ENCODE measurements at places on chromosomes 4 and X.

GRCh38 chr4:8601086-8601485 lies 8.5 kb downstream of the CPZ start:
- DNase-seq, result no peak

- no peak for DNase-seq
These were observed 46.3 kb downstream of the TEX13B start for GRCh38 chrX:107935664-107936433.

DNA sequence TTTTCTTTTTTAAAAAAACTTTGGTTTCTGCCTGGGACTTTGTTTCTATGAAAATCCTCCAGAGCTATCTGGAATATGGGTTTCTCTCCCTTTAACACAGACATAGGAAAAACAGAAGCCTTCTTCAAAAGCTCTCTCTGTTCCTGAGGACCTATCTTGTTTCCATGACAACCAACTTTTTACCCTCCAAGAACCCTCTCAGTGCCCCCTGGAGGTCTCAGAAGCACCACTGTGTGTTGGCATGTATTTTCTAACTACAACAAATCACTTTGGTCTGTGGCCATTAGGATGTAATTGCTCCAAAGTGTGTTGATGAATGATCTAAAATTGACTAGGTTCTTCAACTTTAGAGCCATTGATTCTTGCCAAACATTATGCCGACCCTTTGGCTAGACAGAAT lies 1331.6 kb downstream of the ADGRL3 start:
- DNase-seq, result no peak

DNA sequence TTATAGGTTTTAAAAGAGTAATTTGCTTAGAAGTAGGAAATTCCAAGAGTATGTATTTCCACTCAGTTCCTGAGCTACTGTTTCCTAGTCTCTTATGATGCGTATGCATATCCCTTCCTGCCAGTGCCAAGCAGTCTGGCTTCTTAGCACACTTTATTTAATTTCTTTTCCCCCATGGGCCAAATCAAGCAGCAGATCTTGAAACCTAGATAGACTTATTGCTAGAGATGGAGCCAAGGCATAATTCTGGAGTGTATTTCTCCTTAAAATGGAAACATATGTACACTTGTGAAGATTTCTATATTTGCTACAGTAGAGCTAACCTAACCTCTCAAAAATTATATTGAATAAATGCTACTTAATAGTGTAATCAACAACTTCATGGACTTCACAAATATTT lies 2337.6 kb downstream of the PCDH7 start:
- no peak for DNase-seq

GRCh38 chr4:38728631-38729141 lies 54.1 kb downstream of the TLR10 start:
- no peak for DNase-seq

DNA sequence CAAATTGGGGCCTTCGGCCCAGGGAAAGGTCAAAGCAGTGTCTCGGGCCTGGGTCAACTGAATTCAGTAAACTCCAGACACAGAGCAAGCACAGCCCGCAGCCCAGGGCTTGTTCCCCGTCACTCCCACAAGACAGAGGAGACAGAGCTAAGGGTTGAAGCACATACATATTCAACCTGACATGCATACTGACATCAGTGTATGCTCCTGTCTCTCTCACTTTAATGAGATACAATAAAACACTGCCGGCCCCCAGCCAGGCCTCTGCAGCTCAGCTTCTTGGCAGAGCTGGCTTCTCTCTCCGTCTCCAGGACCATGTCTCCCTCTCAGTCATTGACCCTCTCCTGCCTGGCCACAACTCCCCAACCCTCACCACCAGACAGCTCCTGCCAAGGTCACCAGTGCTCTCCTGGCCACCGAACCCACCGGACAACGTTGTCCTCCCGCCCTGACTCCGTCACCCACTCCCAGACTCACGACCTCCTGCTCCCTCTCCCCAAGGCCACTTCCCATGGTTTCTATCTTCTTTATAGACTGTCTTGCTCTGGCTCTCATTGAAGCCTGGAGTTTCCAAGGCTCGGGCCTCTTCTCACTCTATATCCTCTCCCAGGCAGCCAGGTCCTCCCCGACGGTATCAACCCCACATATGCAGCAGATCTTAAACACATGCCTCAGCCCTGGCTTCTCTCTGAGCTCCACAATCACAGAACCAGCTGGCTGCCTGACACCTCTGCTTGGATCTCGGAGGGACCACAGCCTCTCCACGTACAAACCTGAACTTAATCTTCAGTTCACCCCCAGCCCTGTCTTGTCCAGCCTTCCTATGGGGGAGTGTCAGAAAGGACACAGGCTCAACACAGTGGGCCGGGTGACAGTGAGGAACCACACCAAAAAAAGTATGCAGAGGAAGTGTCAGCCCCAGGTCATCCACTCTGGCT lies 67.7 kb upstream of the C4orf50 start:
- DNase-seq, result no peak

DNA sequence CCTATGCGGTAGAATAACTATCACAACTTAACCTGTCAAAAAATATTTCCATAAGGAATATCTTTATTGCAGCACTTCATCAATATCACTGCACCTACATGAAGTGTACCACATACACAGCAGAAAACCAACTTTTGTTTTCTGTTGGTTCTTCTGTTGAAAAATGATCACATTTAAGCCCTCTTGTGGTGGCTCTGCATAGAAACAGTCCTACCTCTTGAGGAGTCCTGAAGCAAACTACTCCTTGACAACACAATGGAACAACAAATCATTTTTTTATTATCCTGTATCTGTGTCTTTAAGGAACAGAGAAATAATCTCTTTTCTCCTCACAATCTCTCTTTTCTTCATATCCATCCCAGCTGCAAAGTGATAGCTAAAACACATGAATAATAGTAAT lies 39.8 kb upstream of the ATOH1 start:
- peak; percentile 26 for DNase-seq

- DNase-seq, result no peak
These were observed 86.3 kb downstream of the C4orf51 start for GRCh38 chr4:145766273-145766672.

GRCh38 chr4:25977397-25978170 lies 63.6 kb downstream of the SMIM20 start:
- DNase-seq, result no peak

- no peak for DNase-seq
These were observed 524 bp downstream of the RAB33A start for GRCh38 chrX:130172127-130172845.

- no peak for DNase-seq
These were observed 1.1 kb upstream of the AVPR2 start for GRCh38 chrX:153903238-153903980.

- peak; percentile 21 for DNase-seq
These were observed 23.1 kb downstream of the EIF4E start for GRCh38 chr4:98905839-98906238.

GRCh38 chr4:2300431-2301224 lies 38.7 kb upstream of the MXD4 start:
- no peak for DNase-seq

DNA sequence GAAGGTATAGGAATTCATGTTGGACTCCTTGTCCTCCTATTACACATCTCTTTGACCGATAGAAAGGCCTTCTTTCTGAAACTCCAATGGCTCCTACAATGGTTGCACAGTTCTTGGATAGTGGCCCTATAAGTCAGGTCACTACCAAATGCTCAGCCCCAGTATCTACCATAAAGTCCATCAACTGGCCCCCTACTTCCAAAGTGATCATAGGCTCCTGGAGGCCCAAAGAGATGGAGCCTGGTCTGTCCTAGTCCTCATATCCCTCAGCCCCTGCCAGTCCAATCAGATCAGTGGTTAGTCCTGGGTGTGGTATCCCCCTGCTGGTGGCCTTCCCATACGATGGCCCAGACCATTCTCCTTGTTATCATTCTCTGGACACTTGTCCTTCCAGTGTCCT lies 30.3 kb downstream of the SULT1E1 start:
- no peak for DNase-seq

- DNase-seq, result peak; percentile 45
These were observed 32.7 kb downstream of the IRF2 start for GRCh38 chr4:184441461-184442313.

GRCh38 chr4:127138586-127138985 lies 494.2 kb upstream of the INTU start:
- DNase-seq, result no peak

GRCh38 chrX:44744799-44745198 lies 99.0 kb upstream of the DUSP21 start:
- DNase-seq, result no peak

GRCh38 chr4:25098964-25099891 lies 61.0 kb downstream of the SEPSECS start:
- DNase-seq, result peak; percentile 44

- no peak for DNase-seq
These were observed 49.7 kb upstream of the DHRSX start for GRCh38 chrX:2550328-2551020.

DNA sequence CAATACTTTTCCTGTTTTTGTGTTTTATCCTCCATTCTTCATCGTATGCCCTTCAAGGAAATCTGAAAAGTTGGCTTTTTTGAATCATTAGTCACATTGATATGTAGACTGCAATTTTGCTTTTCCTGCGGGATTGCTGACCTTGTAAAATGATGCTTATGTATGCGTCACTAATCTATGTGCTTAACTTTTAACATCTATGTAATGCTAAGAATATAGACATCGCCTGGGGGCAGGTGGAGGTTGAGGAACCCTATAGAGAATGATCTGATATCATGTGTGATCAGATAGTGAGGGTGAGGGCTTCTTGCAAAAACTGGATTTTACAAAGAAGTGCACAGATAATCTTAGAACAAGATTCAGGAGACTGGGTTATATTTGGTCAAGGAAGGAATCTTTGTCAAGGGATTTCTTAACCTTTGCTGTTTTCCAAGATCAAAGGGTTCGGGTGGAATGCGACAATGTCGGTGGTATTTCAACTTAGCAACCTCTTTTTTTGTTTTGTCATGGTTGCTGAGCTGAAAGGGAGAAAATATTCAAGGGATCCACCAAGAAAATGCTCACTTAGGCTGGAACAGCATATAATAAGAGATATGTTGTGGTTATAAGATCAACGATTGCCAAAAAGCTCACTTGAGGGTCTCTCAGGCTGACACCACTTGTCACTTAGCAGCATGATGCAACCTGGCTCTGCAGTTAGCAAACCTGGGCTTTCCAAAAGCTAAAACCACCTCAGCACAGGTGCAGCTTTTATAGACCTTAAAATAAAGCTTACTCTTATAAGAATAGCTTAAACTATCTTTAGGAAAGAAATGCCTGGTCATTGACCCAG lies 70.6 kb upstream of the PUDP start:
- no peak for DNase-seq

DNA sequence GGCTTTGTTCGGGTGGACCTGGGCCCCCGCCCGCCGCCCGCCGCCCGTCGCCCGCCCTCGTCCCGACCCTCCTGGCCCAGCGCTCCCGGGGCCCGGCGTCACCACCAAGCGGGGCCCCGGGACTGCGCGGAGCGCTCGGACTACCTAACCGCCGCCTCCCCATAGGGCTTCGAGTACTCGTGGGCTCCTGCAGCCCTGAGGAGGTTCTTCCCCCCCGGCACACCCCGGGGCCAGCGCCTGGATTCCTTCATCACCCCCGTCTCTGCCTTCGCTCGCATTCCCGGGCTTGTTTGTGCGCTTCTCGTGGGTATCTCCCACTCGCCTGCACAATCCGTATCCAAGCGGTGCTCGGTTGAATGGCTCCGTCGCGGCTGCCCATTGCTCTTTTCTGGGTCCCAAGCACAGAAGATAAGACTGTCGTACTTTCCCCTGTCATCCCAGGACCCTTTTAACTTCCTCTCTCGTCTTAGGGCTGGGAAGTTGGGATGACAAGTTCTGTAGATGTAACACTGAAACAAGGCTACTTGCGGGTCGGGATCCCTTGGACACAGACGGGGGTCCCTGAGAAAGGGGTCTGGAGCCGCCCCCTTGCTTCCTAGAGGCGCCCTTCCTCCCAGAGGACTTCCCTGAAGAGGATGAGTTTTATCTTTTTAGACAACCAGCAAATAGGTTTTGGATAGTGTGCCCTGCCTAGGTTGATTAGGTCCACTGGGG lies 565 bp downstream of the MOB1B start:
- DNase-seq, result peak; percentile 64

- no peak for DNase-seq
These were observed 133.7 kb upstream of the NDP start for GRCh38 chrX:44106864-44107263.

DNA sequence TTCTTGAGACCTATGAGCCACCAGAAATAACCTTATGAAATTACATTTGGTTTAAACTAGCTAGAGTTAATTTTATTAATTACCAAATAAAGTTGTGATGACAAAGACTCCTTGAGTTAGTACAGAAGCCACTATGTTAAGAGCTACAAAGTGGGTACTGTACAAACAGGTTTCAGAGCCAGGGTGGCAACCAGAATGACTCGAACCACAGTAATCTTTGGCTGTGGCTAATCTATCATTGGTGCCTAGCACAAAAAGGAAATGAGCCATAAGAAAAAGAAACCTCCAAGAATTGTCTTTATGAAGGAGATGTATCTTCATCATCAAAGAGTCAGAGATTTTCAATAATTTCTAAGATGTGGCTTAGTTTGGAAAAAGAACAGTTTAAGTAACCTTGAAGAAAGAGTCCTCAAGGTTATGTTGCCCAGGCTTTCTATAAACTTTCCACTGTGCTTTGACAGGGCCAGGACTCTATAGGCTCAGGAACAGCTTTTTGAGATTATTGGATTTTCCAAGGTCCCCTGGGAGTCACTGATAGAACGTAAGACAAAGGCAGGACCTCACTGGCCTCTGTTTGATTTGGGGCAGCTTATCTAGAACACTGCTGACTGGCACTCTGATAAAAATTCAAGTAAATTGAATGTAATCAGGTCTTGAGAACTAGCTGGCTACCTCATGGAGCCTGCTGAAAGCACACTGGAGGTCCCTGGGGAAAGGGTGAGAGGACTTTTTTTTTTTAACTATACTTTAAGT lies 777.7 kb downstream of the STIM2 start:
- DNase-seq, result no peak

GRCh38 chr4:112531146-112531545 lies 15.2 kb upstream of the NEUROG2 start:
- no peak for DNase-seq

- DNase-seq, result no peak
These were observed 62.3 kb upstream of the ADRA2C start for GRCh38 chr4:3703677-3704521.

DNA sequence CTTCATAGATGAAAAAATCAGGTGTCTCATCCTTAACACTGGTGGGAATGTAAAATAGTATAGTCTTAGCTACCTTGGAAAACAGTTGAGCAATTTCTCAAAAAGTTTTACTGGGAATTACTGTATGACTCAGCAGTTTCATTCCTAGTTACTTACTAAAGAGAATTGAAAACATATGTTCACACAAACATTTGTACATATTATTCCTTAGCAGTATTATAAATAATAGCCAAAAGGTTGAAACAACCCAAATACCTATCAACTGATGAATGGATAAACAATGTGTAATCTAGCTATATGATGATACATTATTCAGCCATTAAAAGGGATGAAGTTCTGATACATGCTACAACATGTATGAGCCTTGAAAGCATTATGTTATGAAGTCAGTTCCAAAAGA lies 41.7 kb downstream of the RBM46 start:
- DNase-seq, result peak; percentile 7

- no peak for DNase-seq
These were observed 41.9 kb downstream of the CNGA1 start for GRCh38 chr4:47974566-47974965.

DNA sequence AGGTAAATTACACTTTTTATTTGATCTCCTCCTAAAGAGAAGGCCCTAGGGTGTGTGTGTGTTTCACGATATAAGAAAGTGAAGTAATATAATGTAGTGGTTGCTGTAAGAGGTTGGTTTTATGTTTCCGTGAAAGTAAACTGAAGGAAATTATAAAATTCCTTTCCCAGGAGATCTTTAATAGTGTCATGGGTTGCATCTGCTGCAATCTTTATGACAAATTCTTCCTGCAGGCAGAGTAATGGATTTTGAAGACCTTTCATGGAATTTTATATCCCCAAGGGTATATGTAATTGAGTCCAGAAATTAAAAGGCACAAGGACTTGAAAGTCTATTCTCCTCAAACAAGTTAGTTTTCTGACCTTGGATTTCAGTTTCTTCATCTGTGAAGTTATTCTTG lies 538.6 kb downstream of the ANKRD50 start:
- DNase-seq, result no peak
